Stimulated activated CD8-positive, alpha-beta memory T cell treated with anti-CD3 and anti-CD28 coated beads, Interleukin-4, amount 100 ng/mL, for 1 hour (primary cell): ENCODE measurements at places on chromosomes 13 and 19.

DNA sequence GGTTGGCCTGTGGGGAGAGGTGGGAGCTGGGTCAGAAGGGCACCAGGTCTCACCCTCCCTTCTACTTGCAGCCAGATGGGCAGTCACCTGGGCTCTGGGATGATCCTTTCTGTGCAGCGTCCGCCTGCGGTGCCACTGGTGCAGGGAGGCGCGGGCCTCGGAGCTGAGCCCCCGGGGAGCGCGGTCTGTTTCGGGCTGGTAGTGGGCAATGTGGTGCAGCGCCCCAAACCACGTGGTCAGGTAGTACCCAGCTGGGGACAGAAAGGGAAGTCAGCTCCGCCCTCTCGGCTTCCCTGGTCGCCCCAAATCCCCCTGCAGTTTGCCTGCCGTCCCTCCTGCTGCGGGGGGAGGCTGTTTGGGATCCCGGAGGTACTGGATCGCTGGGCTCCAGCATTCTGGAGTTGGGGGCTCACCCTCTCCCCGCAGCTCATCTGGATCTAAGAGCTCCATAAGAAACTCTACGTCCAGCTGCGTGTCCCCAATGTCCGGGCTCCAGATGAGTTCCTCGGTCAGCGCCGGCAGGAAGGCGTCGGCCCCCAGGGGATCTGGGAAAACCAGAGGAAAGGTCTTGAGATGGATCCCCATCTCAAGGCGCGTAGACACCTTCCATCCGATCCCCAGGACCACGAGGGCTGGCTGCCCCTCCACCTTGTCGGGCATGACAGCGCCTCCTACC is 8.8 kb downstream of the RINL start:
- no peak for DNase-seq

DNA sequence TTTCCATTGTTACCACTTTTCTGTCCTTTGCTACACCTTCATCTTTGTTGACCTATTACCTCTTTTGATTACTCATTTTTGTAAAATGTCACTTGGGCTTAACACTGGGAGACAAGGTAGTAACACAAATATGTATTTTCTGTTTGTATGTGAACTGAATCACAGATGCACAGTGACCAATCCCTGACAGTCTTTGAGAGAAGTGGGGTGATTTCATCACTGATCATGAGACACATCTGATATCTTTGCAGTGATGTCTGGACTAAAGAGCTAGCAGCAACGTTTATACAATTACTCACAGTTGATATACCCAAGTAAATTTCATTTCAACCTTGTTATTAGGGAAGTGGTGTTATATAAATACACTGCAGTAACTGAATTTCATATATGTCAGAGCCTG is 1397.4 kb upstream of the SPRY2 start:
- no peak for DNase-seq

DNA sequence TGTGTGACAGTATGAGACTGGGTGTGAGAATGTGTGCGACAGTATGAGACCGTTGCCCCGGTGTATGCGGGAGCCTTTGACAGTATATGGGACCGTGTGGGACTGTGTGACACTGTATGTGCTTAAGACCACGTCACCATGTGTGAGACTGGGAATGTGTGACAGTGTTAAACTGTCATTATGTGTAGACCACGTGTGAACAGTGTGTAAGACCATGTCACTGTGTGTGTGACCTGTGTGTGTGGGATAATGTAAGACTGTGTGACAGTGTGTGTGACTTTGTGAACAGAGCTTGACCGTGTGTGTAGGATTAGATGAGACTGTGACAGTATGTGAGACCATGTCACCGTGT is 549 bp downstream of the ZNF583 start:
- DNase-seq: no peak

DNA sequence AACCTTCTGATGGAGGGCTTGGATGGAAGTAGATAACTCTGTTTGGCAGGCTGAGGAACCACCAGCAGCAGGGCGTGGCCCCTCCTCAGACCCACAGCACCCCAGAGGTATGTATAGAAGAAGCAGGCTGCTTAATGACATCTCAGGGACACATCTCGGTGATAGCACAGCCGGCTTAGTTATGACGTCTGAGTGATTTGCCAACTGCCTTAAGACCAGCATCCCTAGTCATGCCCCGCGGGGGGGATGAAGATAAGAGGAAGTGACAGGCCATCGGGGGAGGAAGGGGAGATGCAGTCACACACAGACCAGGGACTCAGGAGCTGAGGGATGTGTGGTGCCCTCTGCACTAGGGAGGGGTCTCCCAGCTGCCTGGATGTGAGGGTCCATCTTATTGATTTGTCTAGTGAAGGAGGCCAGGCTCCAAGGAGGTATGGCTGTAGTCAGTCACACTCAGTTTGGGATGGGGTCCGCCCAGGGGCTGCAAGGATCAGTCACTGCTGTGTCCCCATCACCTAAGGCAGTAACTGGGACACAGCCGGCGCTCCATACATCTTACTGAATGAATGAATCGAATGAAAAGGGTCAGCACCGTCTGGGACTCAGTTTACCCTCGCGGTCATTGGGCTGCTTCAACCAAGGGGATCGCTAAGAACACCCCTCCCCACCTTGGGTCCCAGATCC is 19.2 kb upstream of the ERCC1 start:
- DNase-seq: no peak

GRCh38 chr19:50233308-50233910 is 30.0 kb downstream of the MYH14 start:
- no peak for DNase-seq
